ENCODE measurements at places on chromosomes 7 and 10. TPM values are rescaled to one million over a fixed set of nuclear protein-coding genes. Genes with fewer than 3 reads are reported as not detected.
A peak's percentile ranks its signal among the peaks of the same experiment; 100 is the strongest.

The EFCAB10 gene
- polyA plus RNA-seq, result 1.4 TPM

The CFAP46 gene
- polyA plus RNA-seq, result 0.24 TPM

The MMS19 gene
- 63.0 TPM for polyA plus RNA-seq

DNA sequence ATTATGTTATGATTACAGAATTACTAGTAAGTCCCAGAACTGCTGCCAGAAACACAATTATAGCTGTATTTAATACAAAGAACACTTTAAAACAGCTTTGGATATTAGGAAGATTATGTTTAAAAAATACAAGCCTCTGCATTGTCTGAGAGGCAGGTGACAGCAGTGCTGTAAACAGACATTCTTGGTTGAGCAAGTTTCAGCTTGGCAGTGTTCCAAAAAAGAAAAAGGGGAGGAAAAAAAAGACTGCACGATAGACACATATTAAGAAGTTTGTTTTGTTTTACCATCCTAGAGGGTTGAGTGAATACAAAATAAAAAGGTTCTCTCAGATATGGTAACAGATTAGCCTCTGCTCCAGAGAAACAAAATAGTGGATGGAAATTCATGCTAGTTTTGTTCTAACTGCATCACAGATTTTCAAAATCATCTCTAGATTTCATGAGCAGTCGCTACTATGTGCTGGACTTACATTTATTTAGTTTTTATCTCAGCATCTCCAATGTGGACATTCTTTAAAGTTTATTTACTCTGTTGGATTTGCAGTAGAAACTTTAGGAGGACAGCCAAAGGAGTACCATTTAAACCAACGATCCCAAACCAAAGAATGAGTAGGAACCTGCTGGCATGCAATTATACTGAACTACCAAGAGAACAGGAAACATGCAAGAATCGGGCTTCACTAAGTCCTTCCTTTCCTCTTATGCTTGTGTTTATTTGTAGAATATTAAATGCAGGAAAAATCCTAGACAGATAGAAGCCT lies 9.0 kb downstream of the FAM204A start:
- no peak for DNase-seq

GRCh38 chr7:35839860-35840854 lies 39.3 kb downstream of the SEPTIN7 start:
- DNase-seq, result no peak

DNA sequence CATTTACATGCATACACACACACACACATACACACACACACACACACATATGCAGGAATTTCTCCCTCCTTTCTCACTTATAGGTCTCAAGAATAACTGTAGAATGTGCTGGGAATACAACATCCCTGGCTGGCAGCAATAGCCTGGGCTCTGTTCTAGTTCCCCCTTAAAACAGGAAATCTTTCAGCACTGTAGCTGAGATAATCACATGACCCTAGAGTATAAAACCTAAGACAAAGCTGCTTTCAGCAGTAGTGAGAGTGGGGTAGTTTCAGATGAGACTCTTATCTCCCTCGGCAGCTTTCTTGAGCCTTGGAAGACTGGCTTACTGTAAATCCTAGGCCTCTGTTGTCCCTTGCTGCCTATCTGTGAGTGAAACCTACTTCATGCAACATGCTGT lies 137.4 kb upstream of the AKR1E2 start:
- DNase-seq, result no peak

DNA sequence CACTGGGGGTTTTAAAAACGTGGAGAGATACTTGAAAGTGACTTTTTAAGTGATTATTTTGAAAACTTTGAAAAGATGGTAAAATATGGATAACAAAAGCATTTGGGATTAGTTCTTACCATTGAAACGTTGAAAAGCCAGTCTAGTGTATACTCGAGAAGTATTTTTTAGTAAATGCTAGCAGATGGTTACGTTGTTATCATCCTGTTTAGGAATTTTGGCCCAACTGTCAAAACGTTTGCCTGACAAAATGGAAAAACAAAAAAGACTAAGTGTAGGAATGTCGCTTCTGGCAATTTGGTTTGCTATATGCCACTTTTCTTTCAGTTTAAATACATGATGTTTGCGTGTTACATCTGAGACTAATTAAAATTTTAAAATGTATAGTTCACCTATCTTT lies 1.2 kb downstream of the RBM33 start:
- DNase-seq, result no peak

DNA sequence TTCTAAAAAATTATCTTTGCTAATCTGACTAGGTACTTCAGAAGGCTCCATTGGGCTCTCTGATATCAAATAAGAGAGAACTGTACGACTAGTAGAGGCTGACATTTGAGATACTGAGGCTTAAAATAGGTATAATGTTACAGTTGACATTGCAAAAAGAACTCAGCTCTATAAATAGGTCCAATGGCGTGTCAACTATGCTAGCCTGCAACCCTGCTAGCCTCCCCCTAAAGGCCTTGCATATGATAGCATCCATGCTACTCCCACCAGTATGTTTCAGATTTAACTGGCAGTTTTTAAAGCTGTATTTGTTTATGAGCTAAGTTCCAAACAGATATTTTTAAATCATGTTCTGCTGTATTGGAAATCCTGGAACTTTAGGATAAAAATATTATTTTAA lies at the start of gene PPP1R3A:
Gene PPP1R3A, minus strand, starts transcription at position 64 of the 400 bp plus-strand sequence. Its CDS starts 13 bp downstream, at position 51.
- no peak for DNase-seq

DNA sequence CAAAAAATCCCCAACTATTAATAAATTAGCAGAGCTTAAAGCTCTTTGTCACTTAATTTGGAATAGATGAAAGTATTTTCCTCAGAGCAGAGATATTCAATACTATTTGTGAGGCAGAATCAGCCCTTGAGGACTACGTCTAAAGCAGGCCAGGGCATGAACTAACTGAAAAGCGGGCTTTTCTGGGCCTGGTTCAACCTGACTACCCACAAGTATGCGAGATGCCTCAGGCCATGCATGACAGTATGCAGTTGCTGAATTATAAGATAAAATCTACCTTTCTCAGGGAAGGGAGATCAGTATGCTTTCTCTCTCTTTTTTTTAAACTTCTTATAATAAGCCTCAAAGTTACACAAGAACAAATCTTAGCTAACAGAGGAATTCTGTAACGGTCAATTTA lies 20.1 kb downstream of the TMEM168 start:
- no peak for DNase-seq

- no peak for DNase-seq
Observed at GRCh38 chr7:28815928-28816373, 142.2 kb downstream of the TRIL start.

DNA sequence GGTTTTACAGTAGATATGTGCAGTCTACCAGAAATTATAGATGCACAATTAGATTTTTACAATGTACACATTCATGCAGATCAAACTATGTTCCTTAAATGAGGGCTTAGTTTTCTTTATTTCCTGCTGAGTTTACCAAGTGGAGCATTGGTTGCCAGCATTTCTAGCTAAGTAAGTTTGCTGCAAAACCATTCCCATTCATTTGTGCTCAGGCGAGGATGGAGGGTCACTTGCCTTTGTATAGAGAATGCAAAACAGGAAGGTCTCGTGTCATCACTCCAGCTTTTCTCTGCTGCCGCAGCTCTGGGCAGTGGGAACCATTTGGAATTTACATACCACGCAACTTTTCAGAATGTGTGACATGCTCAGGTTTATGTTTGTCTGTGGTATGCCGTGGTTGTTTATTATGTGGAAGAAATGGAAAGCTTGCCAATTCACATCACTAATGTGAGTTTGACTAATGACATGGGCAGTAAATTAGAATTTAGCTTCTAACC lies 198.6 kb downstream of the TRIL start:
- no peak for DNase-seq

GRCh38 chr7:134468475-134468874 lies 9.6 kb upstream of the AKR1B1 start:
- no peak for DNase-seq

DNA sequence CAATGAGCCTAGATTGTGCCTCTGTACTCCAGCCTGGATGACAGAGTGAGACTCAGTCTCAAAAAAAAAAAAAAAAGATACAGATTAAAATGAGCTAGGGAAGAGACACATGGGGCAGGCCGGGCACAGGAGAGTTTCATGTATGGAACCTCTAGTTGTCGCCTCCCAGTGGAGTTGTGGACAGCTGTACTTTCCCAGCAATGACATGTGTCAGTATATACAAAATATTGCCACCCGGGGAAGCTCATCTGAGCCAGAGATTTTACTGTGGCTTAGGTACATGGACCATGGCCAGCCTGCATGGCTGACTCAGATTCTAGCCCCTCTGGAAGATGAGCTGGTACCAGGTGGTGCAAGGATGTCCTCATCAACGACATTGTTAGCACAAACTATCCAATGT lies 87.4 kb downstream of the COL26A1 start:
- no peak for DNase-seq

DNA sequence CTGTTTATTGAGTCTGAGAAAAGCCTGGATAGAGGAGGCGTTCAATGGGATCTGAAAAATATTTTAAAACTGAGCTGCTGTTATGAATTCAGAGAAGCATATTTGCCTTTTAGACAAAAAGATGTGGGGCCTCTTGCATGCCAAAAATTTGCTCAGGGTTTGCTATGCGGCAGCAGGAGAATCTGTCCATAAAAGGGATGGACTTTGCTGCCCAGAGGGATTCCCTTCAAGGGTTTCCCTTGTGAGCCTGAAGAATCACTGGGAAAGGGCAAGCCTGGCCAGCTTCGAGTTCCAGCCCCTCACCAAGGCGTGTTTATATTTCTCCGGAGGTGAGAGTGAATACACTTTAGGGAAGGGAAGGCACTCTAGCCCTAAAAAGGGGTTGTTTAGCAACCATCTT lies 55.5 kb upstream of the CALD1 start:
- DNase-seq, result no peak

GRCh38 chr10:72044417-72045041 lies 43.8 kb downstream of the SPOCK2 start:
- no peak for DNase-seq

DNA sequence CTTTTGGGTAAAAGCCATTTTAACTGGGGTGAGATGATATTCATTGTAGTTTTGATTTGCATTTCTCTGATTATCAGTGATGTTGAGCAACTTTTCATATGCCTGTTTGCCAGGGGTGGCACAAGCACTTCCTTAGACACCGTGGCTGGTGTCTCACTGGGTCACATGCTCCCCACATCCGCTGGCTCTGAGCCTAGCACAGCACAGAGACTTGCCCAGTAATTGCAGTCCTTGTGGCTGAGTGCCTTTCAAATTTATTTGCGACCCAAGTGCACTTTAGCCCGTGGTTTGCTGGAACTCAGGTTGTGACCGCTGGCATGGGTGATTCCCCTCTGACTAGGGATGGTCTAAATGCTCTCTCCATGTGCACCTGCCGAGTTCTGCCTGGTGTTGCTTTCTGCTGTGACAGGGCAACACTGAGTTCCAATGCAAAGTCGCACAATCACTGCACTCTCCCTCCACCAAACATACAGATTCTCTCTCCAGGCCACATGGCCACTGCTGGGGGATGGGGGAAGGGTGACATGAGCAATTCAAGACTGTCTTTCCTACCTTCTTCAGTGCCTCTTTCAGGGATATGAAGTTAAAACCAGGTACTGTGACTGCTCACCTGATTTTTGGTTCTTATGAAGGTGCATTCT lies 66.5 kb downstream of the ZNF277 start:
- no peak for DNase-seq

- no peak for DNase-seq
Observed at GRCh38 chr7:101255796-101256195, 10.9 kb upstream of the FIS1 start.

DNA sequence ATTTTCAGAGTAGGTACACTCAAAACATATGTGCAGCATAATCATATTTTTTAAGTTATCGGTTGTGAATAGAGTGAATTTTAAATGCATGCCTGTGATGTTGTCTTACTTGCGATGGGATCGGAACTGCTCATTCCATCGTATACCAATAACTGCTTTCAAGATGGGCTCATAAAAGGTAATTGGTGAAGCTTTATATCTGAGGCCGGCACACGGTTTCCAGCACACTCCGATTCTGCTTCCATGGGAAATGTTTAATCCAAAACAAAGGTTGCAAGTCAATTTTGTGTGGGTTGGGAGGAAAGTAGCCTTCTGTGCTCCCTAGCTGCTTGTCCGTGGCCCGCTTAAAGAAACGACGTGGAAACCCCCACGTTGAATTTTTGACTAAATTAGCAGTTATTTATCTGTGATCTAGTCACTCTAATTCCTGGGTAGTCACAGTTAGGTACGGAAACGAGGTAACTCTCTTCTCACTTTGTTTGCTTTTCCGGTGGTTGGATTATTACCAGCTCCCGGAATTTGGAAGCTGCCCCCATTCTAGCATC lies 10.1 kb upstream of the CELF2 start:
- no peak for DNase-seq

GRCh38 chr7:76257973-76258372 lies 44.5 kb upstream of the HSPB1 start:
- DNase-seq, result no peak

DNA sequence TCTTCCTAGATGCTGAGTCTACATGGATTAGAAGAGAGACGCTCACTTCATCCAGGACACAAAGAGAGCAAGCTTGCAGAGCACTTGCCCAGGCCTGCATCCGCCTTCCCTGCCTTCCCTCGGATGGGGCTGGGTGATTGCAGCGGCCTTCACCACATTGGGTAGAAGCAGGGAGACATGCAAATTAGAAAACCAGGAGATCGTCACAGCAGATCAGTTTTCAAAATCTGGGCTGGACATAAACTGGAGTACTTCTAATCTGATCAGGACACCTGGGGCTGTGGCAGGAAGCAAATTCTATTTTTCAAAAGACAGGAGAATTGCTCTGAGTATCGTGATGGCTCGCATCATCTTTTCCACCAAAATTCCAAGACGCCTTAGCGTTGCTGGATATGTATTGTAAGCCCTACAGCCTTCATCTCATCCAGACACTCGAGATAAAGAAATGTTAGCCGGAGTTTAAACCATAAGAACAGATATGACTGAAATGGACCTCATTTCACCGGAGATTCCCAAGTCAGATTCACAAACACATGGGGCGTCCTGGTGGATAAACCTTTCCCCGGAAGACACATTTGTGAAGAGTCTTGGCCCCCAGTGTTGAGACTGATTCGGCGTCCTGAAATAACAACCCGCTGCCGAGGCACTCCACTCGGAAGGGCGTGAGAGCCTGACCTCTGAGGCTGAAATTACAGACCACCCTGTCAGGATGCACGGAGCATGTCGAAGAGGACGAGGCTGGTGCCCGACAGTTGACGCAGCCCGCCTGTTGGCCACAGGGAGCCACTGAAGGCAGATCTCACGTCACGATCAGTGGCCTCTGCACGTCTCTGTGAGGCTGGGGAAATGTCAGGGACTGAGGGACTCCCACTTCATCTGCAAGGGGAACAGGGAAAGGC lies 91.2 kb upstream of the PARD3 start:
- no peak for DNase-seq

GRCh38 chr10:88070080-88070880 lies 206.9 kb downstream of the PTEN start:
- DNase-seq, result no peak

DNA sequence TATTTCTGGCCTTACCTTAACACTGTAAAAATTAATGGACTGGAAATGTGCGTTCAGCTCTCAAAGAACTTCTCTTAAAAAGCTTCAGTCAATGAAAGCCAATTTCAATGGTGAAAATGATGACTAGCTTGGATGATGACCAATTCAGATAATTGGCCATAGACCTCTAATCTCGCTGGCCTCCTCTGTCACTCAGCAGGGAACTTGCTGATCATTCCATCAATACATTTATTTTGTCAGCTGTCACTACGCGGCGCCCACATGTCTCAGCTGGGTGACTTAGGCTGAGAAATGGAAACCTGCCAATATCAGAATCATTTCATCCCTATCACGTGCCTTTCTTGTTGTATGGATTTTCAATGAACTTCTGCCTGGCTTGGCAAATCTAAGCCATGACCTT lies 673.0 kb upstream of the AUTS2 start:
- no peak for DNase-seq

GRCh38 chr7:106193661-106194060 lies 81.5 kb upstream of the SYPL1 start:
- DNase-seq, result no peak

GRCh38 chr7:28078036-28078901 lies 102.3 kb downstream of the JAZF1 start:
- DNase-seq, result peak; percentile 53
